NCI-H1105 treated with DMSO at 0.1 percent for 48 hours (cell line): ENCODE measurements at places on chromosomes 16 and 17.

GRCh38 chr17:17108451-17109049 lies 66.3 kb downstream of the MPRIP start:
- DNase-seq, result no peak

DNA sequence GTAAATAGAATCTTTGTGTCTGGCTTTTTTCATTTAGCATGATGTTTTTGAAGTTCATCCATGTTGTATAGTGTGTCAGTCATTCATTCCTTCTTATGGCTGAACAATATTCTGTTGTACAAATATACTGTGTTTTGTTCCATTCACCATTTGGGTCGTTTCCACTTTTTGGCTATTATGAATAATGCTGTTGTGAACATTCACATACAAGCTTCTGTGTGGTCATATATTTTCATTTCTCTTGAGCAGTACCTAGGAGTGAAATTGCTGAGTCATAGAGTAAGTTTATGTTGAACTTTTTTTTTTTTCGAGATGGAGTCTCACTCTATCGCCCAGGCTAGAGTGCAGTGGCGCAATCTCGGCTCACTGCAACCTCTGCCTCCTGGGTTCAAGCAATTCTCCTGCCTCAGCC lies 32.3 kb upstream of the TAOK1 start:
- DNase-seq, result no peak

DNA sequence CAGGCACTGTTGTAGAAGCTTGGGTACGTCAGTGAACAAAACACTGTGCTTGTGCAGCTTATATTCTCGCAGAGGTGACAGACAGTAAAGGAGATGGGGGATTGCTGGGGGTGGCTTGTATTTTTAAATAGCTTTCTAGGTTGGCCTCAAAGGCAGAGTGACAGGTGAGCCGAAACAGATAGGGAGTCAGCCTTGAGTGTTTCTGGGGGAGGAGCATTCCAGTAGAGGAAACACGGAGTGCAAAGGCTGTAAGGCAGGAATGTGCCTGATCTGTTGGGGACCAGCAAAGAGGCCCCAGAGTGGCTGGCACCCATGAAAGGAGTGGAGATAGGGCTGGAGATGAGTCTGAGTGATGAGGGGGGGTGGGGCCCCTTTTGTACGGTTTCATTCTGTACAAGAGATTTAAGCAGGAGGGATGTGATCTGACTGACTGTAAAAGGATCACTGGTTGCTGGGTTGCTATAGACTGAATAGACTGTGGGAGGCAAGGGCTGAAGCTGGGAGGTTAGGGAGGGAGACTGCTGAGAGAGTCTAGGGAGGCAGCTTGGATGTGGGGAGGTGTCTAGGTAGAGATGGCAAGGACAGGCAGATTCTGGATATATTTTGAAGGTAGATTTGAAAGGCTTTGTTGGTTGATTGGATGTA lies 15.2 kb downstream of the NUP93 start:
- DNase-seq, result no peak

- no peak for DNase-seq
These were observed 2.0 kb upstream of the ZNF263 start for GRCh38 chr16:3281222-3281820.

DNA sequence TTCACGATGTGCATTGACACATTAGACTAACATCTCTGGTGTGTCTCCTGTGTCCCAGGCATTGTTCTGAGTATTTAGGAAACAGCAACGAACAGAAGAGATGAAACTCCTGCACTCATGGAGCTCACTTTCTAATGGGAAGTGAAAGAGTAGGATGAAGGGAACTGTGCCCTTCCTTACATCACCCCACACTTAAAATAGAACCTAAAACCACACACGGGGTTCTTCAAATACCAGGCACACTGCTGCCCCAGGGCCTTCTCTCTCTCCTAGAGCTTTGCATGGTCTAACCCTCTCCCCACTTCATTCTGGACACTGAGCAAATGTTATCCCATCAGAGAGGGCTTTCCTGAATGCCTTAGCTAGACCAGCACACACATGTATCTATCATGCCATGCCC lies 33.7 kb downstream of the TRIM25 start:
- no peak for DNase-seq

DNA sequence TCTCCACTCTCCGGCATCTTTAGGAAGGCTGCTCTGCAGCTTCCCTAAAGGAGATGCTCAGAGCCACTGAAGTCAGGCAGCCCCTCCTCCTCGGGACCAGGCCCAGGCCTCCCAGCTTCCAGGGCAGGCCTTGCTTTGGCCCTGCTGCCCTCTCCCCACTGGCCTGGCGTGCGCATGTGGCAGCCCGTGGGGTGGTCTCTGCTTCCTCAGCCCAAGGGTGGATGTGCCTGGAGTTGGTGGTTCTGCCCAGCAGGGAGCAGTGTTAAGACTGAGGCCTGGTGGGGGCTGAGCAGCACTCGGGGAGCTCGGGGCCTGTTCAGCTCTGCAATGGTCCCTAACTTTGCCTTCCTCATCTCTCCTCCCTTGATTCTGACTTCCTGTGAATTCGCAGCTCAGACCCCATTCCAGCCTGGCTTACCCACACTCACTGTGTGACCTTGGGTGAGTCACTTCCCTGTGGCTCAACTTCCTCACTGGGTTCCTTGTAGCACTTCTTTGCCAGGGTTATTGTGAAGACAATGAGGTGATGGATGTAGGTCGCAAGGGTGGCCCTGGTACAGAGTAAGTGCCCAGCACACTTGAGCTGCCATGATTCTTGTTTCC lies 63.2 kb downstream of the NKD1 start:
- DNase-seq, result no peak

- no peak for DNase-seq
These were observed 41.3 kb downstream of the MRM3 start for GRCh38 chr17:823501-823902.
